Activated CD8-positive, alpha-beta T cell treated with anti-CD3 and anti-CD28 coated beads, Interleukin-2, amount 10 ng/mL, durations not matched to agents 7 days and 5 days (primary cell): ENCODE measurements at places on chromosomes 11 and 22.

DNA sequence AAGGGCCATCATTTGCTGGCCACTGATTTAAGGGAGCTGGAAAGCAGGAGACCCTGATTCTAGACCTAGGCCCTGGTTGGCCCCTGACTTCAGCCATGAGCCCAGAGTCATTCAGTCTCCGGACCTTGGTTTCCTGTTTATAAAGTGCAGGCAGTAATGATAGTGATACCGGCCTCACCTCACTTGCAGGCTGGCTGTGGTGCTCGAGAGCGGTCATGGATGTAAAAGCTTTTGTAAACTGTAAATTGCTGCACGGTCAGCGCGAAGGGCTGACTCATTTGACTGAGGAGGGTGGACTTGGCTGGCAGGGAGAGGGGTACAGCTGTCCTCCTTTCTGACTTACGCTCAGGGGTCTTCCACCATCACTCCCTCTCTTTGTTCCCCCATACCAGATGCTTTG is 37.4 kb downstream of the FBLN1 start:
- DNase-seq, result no peak

- no peak for DNase-seq
Measured at GRCh38 chr11:35554491-35555437, 29.3 kb upstream of the PAMR1 start.

GRCh38 chr11:91396236-91397133 is 828.1 kb upstream of the FAT3 start:
- DNase-seq, result no peak

- DNase-seq, result no peak
Measured at GRCh38 chr22:27154717-27155116, 497.3 kb downstream of the MIAT start.

DNA sequence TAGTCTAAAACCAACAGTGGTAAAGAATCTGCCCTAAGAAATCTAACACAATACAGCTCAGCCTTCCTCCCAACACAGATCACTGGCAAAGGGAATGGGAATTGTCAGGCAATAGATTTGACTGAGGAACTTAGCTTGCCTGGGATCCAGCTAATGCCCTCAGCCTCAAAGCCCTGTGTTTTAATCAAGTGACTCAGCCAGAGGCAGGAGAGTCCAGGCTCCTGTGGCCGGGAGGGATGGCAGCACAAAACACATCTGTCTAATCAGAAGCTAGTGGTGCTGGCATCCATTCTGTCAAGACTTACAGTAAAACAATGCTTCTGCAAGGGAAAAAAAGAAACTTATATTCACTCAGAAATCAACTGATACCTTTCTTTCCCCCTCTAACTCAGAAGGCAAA is 5.6 kb downstream of the SYTL2 start:
- DNase-seq, result no peak

GRCh38 chr22:46687048-46687444 is 51.0 kb downstream of the CERK start:
- no peak for DNase-seq

GRCh38 chr11:120695939-120696338 is 184.4 kb downstream of the GRIK4 start:
- DNase-seq, result no peak

- DNase-seq, result no peak
Measured at GRCh38 chr11:127247261-127247851, 246.8 kb upstream of the KIRREL3 start.

DNA sequence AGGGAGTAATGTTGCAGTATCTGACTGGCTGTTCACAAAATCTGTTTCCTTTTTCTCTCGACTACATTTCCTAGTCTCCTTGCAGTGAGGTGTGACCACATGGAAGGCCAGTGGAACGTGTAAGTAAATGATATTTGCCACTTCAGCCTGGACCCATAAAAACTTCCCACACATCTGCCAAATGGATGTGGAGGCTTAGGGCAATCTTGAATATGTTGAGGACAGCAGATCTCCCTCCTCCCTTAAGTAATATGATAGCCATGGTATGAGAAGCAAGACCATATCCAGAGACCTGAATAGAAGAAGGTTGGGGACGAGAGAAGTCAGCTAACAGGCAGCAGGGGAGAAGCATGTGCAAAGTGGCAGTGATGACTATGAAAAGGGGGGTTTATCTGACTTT is 33.0 kb upstream of the C11orf87 start:
- DNase-seq, result no peak

- peak; percentile 49 for DNase-seq
Measured at GRCh38 chr11:124799348-124800225, 619 bp downstream of the MSANTD2 start.

GRCh38 chr11:77353131-77353530 is 51.6 kb upstream of the GDPD4 start:
- DNase-seq, result no peak

GRCh38 chr22:32578752-32579151 is 104.1 kb downstream of the FBXO7 start:
- no peak for DNase-seq

DNA sequence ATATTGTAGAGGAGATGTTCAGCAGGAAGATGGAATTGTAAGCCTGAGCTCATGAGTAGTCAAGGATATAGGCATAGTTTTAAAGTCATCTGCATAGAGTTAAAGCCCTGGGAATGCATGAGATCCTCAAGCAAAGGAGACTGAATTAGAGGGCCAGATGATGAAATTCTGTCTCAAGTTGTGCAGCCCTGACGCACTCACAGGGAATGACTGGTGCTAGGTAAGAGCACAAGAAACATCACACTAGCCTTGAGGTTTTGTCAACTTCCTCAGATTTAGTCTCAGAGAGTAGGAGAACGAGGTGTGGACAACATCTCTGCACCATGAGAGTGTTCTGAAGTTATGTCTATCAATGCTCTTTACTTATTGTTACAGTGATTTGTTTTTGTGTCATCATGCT is 5.8 kb downstream of the RAB38 start:
- DNase-seq, result no peak
